Stimulated activated CD4-positive, alpha-beta T cell treated with anti-CD3 and anti-CD28 coated beads, Interleukin-1b, Interleukin-23, amount 100 ng/mL, for 48 hours (primary cell): ENCODE measurements at places on chromosomes 1 and 21.

- DNase-seq, result no peak
Observed at GRCh38 chr1:68270951-68271350, 38.6 kb upstream of the WLS start.

GRCh38 chr1:27507960-27508665 lies 18.1 kb upstream of the WASF2 start:
- DNase-seq, result no peak

- DNase-seq, result no peak
Observed at GRCh38 chr1:202343652-202344349, 2.1 kb upstream of the UBE2T start.

DNA sequence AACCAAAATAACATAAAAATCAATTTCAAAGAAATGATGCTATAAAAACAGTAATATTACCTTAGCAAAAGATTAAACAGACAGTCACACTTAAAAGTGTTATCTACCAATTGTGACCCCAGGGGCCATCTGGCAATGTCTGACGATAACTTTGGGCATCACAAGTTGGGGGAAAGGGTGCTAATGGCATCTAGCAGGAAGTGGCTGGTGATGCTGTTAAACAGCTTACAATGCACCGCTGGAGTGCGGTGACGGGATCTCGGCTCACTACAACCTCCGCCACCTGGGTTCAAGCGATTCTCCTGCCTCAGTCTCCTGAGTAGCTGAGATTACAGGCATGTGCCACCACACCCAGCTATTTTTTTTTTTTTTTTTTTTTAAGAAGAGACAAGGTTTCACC lies 27.6 kb downstream of the NUP133 start:
- no peak for DNase-seq

GRCh38 chr1:94709891-94710581 lies 110.1 kb upstream of the SLC44A3 start:
- DNase-seq, result no peak

DNA sequence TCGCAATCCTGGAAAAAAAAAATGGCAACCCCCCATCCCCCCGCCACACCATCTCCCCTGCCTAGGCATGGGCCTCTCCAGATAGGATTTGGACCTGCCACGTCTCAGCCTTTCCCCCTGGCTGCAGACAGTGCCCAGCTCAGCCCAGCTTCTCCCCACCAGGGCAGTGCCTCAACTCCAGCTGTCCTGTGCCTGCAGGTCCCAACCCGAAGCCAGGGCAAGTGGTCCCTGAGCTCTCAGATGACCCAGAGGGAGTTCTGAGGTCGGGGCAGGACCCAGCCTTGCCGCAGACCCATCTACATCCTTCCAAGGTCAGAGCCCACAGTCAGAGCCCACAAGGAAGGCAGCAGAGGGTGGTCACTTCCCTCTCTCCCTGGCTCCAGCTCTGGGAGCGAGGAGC lies 86.7 kb upstream of the POU3F1 start:
- no peak for DNase-seq

DNA sequence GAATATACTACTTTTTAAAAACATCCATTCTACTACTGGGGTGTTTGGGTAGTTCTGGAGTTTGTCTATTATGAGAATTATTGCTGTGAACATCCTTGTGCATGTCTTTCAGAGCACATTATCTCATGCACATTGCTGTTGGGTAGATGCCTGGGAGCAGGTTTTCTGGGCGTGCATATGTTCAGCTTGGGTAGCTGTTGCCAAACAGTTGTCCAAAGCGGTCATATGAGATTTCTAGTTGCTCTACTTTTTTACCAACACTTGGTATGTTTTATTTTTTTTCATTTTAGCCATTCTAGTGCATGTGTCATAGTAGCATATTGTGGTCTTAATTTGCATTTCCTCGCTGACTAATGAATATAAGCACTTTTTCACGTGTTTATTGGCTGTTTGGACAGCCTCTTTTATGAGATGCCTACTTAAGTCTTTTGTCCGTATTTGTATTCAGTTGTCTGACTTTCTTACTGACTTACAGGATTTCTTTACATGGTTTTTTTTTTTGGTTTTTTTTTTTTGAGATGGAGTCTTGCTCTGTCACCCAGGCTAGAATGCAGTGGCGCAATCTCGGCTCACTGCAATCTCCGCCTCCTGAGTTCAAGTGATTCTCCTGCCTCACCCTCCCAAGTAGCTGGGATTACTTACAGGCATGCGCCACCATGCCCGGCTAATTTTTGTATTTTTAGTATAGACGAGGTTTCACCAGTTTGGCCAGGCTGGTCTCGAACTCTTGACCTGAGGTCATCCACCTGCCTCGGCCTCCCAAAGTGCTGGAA lies 18.1 kb downstream of the ZDHHC18 start:
- DNase-seq, result no peak

DNA sequence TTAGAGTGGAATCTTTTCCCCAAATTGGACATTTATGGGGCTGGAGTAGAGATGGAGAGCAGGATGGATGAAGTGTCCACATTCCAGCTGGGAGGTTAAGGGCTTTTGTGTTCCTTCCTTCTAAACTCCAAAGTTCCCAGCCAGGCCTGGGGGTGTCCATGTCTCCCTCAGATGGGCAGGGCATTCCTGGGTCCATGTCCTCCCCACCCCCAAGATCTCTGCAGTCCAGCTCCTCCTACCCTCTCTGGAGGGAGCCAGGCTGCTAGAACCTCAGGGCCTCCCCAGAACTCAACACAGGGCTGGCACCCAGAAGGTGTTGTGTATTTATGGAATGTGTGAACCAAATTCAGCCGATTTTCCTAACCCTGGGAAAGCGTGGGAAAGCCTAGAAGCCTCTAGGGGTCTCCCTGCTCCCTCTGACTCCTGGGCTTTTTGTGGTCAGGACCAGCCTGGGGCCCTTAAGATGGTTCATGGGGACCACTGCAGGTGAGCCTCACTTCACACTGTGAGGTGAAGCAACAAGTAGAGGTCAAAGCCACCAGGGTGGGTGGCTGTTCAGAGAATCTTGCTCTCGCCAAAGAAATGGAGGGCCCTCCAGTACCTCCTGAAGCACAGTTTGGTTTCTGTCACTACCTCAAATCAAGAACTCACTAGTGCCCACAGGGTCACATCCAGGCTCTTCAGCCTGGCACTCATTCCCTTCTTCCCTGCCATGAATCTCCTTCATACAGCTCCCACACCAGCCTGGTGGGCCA lies 54.8 kb downstream of the GLIS1 start:
- DNase-seq, result no peak

GRCh38 chr1:205026181-205026580 lies 16.8 kb upstream of the CNTN2 start:
- DNase-seq, result no peak

GRCh38 chr1:159831412-159832141 lies 4.9 kb downstream of the SLAMF8 start:
- DNase-seq, result no peak

GRCh38 chr21:44354775-44355771 lies 1.7 kb downstream of the TRPM2 start:
- DNase-seq, result no peak

DNA sequence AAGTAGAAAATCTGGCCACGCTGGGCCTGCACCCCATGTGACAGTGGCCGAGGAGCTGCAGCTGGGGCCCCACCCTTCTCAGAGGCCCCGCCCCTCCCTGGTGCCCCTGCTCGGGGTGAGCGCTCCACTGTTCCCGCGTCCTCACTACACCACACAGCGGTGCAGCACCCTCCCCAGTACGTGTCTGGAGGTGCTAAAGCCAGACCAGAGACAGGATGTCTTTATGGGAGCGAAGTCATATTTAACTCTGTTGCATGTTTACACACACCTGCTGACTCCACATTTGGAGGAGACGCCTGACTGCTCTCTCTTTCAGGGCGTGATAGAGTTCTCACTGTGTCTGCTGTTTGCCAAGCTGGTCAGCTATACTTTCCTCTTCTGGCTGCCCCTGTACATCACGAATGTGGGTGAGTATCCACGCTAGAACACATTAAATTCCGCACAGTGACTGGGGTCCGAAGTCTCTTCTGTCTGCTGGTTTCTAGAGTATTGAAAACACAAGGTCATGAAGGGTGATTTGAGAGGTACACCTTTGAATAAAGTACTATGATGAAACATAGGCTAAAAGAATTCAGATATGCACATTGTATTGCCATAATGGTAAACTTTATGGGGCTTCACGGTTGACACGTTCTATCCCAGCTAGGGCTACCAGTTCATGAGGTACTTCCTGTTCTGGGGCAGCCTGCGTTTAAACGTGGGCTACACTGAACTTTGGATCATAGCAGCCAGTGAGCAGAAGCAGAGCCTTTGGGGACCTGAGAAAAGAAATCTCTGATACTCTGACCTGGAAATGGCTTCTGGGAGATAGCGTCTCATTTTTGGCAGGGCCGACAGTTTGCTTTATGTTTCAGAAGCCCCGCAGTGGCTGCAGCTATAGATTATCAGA lies 48.4 kb downstream of the SLC37A1 start:
- DNase-seq, result no peak

DNA sequence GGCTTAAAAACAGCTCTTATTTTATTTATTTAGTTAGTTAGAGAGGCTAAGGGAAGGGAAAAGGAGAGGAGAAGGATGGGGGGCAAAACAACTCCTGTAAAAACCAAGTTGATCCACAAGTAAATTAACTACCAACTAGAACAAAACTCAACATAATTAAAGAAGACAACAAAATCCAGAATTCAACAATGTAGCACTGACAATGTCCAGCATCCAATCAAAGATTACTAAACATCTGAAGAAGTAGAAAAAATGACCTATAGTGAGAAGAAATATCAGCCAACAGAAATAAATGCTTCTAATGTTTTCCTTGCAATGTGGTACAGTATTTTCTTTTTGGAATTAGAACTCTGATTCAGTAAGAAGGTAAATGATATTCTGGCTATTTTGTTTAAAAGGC lies 160.1 kb downstream of the CDC7 start:
- DNase-seq, result no peak

GRCh38 chr1:183251959-183252450 lies 65.9 kb downstream of the LAMC2 start:
- no peak for DNase-seq

GRCh38 chr1:207991583-207992026 lies 80.7 kb upstream of the CD34 start:
- DNase-seq, result no peak

DNA sequence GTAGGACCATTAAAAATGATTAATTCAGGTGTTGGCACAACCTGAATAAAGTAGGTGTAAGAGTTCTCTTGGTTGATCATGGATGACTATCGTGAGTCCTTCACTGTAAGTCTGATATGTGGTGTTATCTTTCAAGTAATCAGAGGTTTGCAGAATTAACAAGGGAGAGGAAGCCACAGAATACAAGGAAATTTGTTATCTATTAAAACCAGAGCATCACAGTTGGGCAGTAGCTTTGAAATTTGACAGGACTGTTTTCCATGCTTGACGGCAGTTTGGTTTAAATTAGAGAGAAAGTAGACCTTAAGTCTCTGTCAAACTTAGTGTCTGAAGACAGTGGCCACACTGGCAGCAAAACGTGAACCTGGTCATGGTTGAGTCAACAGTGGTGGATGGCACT lies 139.5 kb upstream of the KCNK2 start:
- no peak for DNase-seq

DNA sequence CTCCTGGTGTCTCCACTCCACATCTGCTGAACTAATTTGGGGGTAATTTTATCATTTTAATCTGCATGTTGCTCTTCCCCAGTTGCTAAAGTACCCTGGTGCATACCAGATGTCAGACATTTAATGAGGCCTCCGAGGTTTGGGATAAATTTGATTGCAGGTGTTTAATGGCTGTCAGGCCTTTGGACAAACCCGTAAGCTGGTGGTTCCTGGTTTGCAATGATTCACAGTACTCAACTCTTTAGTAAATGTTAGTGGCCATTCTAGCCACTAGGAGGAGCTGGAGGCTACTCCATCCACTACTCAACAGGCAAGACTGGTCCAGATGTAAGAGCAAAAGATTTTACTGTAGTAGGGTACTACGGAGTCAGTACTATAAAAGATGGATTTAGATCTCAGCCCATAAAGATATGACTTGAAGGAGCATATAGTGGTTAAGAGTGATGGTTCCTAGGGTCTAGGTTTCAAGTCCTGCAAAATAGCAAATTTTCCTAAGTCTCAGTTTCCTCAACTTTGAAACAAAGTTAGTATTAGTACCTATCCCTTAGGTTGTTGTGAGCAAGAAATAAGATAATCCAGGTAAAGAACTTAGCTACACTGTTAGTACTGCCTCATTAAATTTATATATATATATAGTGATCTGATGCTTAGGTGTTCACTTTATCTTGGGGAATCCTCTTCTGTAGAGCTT lies 132.8 kb downstream of the SNX7 start:
- DNase-seq, result peak; percentile 28

DNA sequence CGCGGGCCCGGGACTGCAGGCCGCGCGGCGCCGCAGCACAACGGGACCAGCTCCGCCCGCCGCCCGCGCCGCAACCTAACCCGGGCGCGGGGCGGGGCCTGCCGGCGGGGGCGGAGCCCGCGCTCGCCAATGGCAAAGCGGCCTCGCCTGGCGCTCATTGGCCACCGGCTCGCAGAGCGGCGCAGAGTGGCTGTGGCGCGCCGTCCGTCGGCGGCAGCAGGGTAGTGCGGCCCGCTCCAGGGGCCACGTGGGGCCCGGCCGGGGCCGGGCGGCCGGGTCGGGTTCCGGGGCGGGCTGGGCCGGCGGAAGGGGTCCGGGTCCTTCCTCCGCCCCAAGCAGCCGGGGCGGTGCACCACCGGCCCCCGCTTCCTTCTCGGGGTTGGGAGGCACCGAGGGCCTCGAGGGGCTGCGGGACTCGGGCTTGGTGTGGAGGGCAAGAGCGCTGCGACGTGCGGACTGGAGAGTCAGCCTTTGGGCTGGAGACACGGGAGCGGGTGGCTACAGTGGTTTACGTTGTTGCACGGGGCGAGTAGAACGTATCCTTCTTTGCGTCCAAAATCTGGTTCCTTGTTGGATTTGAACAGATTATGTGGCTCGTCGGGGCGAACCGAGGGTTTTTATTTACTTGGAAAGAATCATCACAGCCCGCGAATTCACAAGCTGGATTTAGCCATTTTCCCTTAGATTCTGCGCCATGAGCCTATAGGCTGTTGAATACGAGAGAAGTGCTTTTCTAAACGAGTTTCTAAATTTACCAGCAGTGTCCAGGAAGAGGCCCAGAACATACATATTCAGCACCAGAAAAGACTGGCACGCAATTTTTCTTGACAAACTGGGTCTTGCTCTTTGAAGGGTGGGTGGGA lies at the start of gene SRM:
TSS of gene SRM (minus strand) at position 51 of the 863 bp plus-strand sequence. CDS start 75 bp downstream, outside the sequence.
- DNase-seq, result peak; percentile 91

DNA sequence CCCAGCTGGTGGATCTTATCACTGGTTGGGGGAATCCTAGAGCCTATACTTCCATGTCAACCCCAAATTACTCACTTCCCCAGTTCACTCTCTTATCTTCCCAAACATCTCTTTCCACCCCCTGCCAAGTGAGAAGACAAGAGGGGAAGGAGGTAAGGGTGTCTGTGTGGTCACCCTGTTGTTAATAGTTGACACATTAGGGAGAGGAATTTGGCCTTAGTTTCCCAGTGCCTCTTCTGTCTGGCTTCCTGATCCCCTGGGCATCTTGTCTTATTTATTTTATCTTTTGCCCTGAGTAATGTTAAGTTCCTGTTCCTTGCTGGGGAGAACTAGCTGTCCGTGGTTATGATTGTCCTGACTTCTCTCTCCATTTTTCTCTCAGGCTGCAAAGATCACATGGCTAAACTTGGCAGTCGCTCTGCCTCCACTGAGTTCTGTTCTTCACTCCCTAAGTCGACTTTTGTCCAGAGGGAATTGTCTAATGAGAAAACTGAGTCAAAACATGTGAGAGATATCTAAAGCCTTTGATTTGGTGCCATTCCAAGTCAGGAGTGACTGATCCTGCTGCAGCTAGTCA lies 157.1 kb upstream of the SYT6 start:
- DNase-seq, result no peak

- no peak for DNase-seq
Observed at GRCh38 chr1:232899839-232900238, 50.6 kb upstream of the NTPCR start.
